Nasal cavity respiratory epithelium epithelial cell of viscerocranial mucosa (primary cell): ENCODE measurements at places on chromosomes 12 and 14. TPM values are rescaled to one million over a fixed set of nuclear protein-coding genes. Genes with fewer than 3 reads are reported as not detected.

Gene ZNF84
- total RNA-seq: 22.9 and 44.0 TPM in 2 replicates

Gene TAS2R7
- not detected in 2 replicates for total RNA-seq

Gene LMNTD1
- total RNA-seq: 0.14 TPM in 1 of 2 replicates, not detected in the other

Gene HOXC12
- total RNA-seq: not detected in 2 replicates

Gene CDC42BPB
- total RNA-seq: 81.3 and 176 TPM in 2 replicates

Gene SLCO1B1
- not detected in 2 replicates for total RNA-seq

Gene MANSC1
- 1.2 and 2.7 TPM in 2 replicates for total RNA-seq

Gene TPPP2
- total RNA-seq: not detected in 2 replicates

Gene SRSF9
- 218 and 289 TPM in 2 replicates for total RNA-seq

Gene ACVRL1
- total RNA-seq: not detected in 2 replicates

Gene PIANP
- not detected in 2 replicates for total RNA-seq

Gene RERGL
- not detected in 2 replicates for total RNA-seq

Gene C14orf132
- 1.4 TPM in 1 of 2 replicates, not detected in the other for total RNA-seq

Gene TRIP11
- total RNA-seq: 29.0 and 59.7 TPM in 2 replicates

Gene ADAM20
- 0.68 and 2.5 TPM in 2 replicates for total RNA-seq

Gene MGST1
- total RNA-seq: 94.7 and 203 TPM in 2 replicates

Gene TRHDE
- under 0.01 and 0.21 TPM in 2 replicates for total RNA-seq

Gene CCDC60
- total RNA-seq: 1.4 TPM in 1 of 2 replicates, not detected in the other

Gene TMEM229B
- total RNA-seq: 0.68 and 4.8 TPM in 2 replicates

Gene ZNF219
- total RNA-seq: 15.4 and 18.2 TPM in 2 replicates

Gene DAO
- total RNA-seq: not detected in 2 replicates

Gene KRT5
- 6,718 and 16,450 TPM in 2 replicates for total RNA-seq

Gene LRRIQ1
- under 0.01 and 1.4 TPM in 2 replicates for total RNA-seq

Gene FGD4
- 23.2 and 27.7 TPM in 2 replicates for total RNA-seq

Gene ARHGDIB
- 0.68 and 4.8 TPM in 2 replicates for total RNA-seq

Gene CCDC177
- not detected in 2 replicates for total RNA-seq

Gene PPM1H
- under 0.01 and 5.0 TPM in 2 replicates for total RNA-seq

Gene NUDT14
- 23.4 and 31.1 TPM in 2 replicates for total RNA-seq

Gene CCDC196
- total RNA-seq: not detected in 2 replicates

Gene ASCL4
- not detected in 2 replicates for total RNA-seq

Gene AQP5
- 0.34 and 0.43 TPM in 2 replicates for total RNA-seq

Gene LPAR5
- 2.7 and 5.1 TPM in 2 replicates for total RNA-seq

Gene BRAP
- 23.2 and 33.8 TPM in 2 replicates for total RNA-seq

Gene DNAI7
- under 0.01 and 0.07 TPM in 2 replicates for total RNA-seq

Gene ZNF839
- total RNA-seq: 8.2 and 9.4 TPM in 2 replicates

Gene CLEC2A
- not detected in 2 replicates for total RNA-seq
